ENCODE measurements at places on chromosomes 3 and 15. TPM values are rescaled to one million over a fixed set of nuclear protein-coding genes. Genes with fewer than 3 reads are reported as not detected.

DNA sequence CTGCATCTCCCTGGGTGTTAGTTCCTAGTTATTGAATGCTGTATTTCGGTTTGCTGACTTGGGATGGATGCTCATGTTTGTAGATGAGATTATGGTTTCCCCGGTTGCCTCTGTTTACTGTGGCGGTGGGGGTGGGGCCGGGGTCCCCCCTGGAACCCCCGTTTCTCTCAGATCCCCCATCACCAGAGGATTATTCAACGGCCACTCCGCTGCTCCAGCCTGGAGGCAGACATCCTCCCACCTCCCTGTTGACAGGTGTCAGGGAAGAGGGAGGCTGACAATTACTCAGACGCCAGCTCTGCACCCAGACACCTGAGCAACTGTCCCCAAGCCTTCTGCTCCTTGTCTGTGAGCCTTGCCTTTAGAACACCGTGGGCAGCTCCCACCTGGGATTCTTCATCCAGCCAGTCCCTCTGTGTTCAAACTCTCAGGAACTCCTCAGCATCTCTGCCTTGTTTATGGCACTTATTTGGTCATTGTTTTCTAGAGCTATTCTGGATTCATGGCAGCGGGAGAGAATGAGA lies 95.9 kb upstream of the PRR20G start:
- DNase-seq = no peak
- H3K4me3 ChIP-seq = no peak overlapping the region
- no peaks in the 10 kb centered on the region for H3K36me3 ChIP-seq
- no peaks in the 10 kb centered on the region for H3K27me3 ChIP-seq
- no peaks in the 10 kb centered on the region for H3K4me1 ChIP-seq

- H3K4me3 ChIP-seq = no peak overlapping the region
- H3K27ac ChIP-seq = no peak overlapping the region
- H3K36me3 ChIP-seq = no peaks in the 10 kb centered on the region
- H3K27me3 ChIP-seq = no peaks in the 10 kb centered on the region
Observed at GRCh38 chr3:188624384-188624783, 470.4 kb downstream of the LPP start.

DNA sequence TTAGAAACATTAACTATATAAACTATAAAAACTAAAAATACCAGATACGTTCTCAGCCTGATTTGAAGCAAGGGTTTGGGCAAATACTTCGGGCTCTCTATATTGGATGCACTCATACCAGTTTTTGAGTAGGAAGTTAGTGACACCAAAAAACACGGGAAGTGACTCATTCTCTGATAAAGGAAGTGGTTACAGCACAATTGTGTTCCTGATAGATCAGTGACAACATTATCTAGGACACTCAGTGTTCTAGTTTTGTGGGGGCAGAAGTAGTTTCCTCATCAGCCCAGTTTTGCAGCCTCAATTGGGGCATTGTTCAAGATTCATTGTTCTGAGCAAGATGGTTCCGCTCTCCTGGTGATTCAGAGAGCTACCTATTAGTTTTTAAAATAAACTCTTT lies 469.6 kb upstream of the DPPA4 start:
- H3K4me1 ChIP-seq = no peaks in the 10 kb centered on the region
- no peaks in the 10 kb centered on the region for H3K36me3 ChIP-seq
- H3K4me3 ChIP-seq = no peak overlapping the region
- H3K27me3 ChIP-seq = no peaks in the 10 kb centered on the region

GRCh38 chr3:31777887-31778286 lies 203.2 kb downstream of the OSBPL10 start:
- no peaks in the 10 kb centered on the region for H3K36me3 ChIP-seq
- no peak for DNase-seq
- H3K27me3 ChIP-seq = no peaks in the 10 kb centered on the region
- no peak overlapping the region for H3K4me3 ChIP-seq

DNA sequence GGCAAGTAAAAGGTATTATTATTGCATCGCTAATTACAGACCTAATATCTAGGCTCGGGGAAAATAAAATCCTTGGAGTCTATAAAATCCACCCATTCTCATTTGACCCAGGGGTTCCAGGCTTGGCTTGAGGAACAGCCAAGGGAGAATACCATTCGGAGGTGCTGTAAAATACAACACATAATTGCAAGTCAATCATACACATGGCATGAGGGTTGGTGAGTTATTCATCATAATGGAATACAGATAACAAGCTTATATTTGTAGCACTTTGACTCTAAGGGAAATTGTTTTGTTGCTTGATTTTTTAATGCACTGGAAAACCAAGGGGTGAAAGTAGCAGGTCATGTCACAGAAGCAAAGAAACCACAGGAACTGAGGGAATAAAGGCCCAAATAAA lies 16.8 kb upstream of the DIS3L start:
- no peak for DNase-seq
- no peaks in the 10 kb centered on the region for H3K27me3 ChIP-seq
- no peak overlapping the region for H3K27ac ChIP-seq
- H3K4me3 ChIP-seq = no peak overlapping the region
- no peaks in the 10 kb centered on the region for H3K36me3 ChIP-seq

DNA sequence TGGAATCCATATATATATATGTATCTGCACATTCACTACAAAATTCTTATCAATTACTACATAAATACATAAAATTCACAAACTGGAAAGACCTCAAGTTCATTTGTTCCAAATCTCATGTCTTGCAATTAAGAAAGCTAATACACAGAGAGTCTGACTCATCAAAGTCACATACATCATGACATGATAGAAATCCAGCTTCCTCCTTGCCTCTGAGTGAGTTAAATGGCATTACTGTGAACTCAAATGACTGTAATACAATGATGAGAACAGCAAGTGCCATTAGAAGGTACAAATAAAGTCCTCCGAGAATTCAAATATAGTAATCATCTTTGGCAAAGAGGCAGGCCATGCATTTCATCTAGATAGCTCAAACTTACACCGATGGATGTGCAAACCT lies 55.1 kb upstream of the AGTR1 start:
- no peaks in the 10 kb centered on the region for H3K4me1 ChIP-seq
- H3K27me3 ChIP-seq = no peaks in the 10 kb centered on the region
- H3K4me3 ChIP-seq = no peak overlapping the region
- DNase-seq = no peak

DNA sequence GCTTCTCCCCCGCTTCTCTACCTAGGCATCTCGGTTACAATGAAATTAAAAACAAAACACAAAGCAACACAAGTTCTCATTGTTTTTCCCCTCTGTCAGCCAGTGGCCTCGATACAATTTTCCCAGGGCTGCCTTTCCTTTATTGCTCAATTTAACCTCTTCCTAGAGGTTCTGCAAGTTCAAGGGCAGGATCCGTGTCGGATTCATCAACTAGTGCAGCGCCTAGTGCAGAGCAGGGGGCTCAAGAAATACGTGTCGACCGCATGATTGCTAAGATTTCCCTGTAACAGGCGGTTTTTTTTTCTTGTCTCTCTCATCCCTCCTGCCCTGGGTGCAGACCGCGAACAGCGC lies 1.4 kb upstream of the BHLHE40 start:
- H3K27me3 ChIP-seq = no peaks in the 10 kb centered on the region
- DNase-seq = no peak
- H3K27ac ChIP-seq = peak overlapping the region; percentile 84
- peak overlapping the region; percentile 72 for H3K4me3 ChIP-seq
- peaks cover 24% of the 10 kb centered on the region for H3K4me1 ChIP-seq

DNA sequence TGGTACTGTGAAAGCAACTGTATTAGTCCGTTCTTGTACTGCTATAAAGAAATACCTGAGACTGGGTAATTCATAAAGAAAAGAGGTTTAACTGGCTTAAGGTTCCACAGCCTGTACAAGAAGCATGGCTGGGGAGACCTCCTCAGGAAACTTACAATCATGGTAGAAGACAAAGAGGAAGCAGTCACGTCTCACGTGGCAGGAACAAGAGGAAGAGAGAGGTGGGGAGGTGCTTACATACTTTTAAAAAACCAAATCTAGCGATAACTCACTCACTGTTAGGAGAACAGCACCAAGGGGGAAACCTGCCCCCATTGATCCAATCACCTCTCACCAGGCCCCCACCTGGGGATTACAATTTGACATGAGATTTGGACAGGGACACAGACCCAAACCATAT lies 48.9 kb downstream of the IQGAP1 start:
- no peak overlapping the region for H3K4me3 ChIP-seq
- no peaks in the 10 kb centered on the region for H3K27me3 ChIP-seq
- DNase-seq = no peak
- H3K4me1 ChIP-seq = no peaks in the 10 kb centered on the region

DNA sequence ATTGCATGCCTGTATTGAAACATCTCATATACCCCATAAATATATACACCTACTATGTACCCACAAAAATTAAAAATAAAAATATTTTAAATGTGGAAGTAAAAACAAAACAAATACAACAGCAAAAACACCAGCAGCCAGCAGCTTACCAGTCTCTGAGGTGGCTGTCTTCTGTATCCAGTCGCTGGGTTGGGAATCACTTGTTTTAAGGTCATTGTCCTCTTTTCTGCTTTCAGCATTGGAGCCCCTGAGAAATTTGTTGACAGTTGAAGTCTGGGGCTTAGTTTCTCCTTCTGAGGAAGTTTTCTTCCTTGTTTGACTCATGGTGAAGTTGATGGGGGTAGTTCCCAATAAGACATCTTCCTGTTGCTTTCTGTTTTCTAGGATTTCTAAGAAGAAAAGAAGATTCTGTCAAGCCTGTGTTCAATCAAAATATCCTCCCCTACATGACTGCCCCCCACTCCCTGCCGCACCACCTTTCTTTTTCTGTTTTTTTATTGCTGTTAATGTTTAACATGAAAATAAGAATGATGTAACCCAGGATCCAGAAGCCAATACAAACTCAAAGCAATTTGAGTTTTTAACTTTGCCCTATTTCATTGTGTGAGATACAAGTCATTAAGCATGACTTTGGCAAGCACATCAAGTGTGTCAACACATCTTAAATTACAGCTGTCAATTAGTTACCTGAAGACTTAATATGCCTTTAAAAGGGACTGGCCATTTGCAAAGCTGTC lies at the start of gene LRRC31:
Gene LRRC31, minus strand, starts transcription at position 452 of the 737 bp plus-strand sequence. Its CDS starts 128 bp downstream, at position 324.
- DNase-seq = no peak
- H3K4me1 ChIP-seq = peaks cover 16% of the 10 kb centered on the region
- no peaks in the 10 kb centered on the region for H3K36me3 ChIP-seq
- H3K27me3 ChIP-seq = no peaks in the 10 kb centered on the region
- no peak within 1 kb of the TSS for H3K27ac ChIP-seq

DNA sequence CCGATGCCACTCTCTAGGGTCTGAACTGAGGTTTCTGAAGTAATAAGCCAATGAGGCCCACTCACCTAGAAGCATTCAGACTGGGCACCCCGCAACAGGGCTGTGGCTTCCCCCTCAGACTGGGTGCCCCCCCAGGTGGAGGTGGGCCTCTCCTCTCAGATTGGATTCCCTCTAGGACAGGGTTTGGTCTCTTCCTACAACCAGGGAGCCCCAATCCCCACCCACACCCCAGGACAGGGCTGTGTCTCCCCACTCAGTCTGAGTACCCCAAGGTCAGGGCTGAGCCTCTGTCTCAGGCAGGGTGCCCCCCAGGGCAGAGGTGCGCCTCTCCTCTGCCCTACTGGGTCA lies 27.7 kb downstream of the PTH1R start:
- H3K27me3 ChIP-seq = no peaks in the 10 kb centered on the region
- peaks cover 5% of the 10 kb centered on the region for H3K4me1 ChIP-seq
- H3K27ac ChIP-seq = no peak overlapping the region

- DNase-seq = no peak
- H3K27ac ChIP-seq = no peak overlapping the region
- no peaks in the 10 kb centered on the region for H3K4me1 ChIP-seq
- H3K27me3 ChIP-seq = no peaks in the 10 kb centered on the region
Observed at GRCh38 chr15:100766243-100767000, 113.2 kb upstream of the ALDH1A3 start.

DNA sequence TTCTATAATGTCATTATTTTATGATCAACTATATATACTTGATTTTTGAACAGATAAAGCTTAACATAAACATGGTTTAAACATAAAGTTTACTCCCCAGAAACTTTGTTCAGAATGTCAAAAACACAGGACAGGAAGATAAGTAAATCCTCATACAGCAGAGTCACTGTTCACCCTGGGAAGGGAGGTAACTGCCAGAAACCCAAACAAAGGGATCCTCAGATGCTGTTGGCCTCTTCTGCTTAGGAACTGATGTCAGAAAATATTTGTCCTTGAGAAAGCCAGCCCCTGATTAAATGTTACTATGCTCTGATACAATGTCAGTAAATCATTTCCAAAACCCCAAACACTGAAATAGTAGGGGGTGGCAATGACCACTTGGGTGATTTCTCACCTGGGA lies 185.3 kb downstream of the TJP1 start:
- H3K27me3 ChIP-seq = no peaks in the 10 kb centered on the region
- H3K4me3 ChIP-seq = no peak overlapping the region
- no peaks in the 10 kb centered on the region for H3K4me1 ChIP-seq
- no peaks in the 10 kb centered on the region for H3K36me3 ChIP-seq
- DNase-seq = no peak

- no peak overlapping the region for H3K27ac ChIP-seq
- H3K27me3 ChIP-seq = no peaks in the 10 kb centered on the region
- no peak for DNase-seq
Observed at GRCh38 chr15:80177156-80177555, 24.4 kb downstream of the FAH start.

Gene SUSD5
- 0.05 TPM for total RNA-seq

Gene ASTE1
- 6.0 TPM for total RNA-seq

Gene SHC4
- total RNA-seq = 0.15 TPM

Gene PARP14
- 95.5 TPM for total RNA-seq

Gene PRSS50
- total RNA-seq = not detected

Gene DNAH12
- 0.19 TPM for total RNA-seq

Gene TGM4
- total RNA-seq = not detected

Gene LDHAL6B
- total RNA-seq = not detected

Data from GM12878 (cell line).